ENCODE measurements at places on chromosomes 7 and 10.

DNA sequence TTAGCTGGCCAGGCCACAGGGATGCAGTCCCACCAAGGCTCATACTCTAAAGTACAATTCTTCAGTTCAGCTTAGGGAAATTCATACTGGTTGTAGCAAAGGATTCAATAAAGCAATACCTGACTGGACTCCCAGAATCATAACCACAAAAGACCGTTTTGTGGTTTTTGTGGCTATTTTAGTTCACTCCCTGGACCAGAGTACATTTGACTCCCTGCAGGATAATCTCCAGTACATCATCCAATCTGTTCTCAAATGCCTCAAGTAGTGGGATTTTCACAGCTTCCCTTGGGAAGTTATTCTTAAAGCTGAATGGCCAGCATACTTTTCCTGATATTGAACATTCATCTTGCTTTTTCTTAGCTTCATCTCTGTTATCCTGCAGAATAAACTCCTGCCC lies 29.3 kb upstream of the YAE1 start:
- no peak for DNase-seq

GRCh38 chr10:114576716-114577115 lies 81.4 kb downstream of the ABLIM1 start:
- no peak for DNase-seq

DNA sequence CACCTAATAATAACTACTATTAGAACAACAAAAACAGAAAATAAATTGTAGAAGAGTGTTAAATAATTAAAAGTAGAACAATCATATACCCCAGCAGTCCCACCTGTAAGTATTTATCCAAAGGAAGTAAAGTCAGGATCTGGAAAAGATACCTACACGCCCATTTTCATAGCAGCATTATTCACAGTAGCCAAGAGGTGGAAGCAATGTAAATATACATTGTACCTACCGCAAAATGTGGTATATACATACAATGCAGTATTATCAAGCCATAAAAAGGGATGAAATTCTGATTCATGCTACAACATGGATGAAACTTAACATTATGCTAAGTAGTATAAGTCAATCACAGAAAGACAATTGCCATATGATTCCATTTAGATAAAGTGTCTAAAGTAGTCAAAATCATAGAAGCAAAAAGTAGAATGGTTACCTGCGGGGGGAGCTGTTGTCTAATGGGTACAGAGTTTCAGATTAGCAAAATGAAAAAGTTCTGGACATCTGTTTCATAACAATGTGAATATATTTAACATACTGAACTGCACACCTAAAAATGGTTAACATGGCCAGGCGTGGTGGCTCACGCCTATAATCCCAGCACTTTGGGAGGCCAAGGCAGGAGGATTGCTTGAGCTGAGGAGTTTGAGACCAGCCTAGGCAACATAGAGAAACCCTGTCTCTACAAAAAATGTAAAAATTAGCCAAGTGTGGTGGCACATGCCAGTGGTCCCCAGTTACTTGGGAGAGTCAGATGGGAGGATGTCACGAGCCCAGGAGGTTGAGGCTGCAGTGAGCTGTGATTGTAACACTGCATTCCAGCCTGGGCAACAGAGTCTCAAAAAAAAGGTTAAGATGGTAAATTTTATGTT lies 6.0 kb upstream of the TMED4 start:
- DNase-seq = no peak

GRCh38 chr10:11147722-11148121 lies 130.1 kb downstream of the CELF2 start:
- no peak for DNase-seq

GRCh38 chr10:11516431-11516746 lies 95.1 kb downstream of the USP6NL start:
- DNase-seq = no peak

DNA sequence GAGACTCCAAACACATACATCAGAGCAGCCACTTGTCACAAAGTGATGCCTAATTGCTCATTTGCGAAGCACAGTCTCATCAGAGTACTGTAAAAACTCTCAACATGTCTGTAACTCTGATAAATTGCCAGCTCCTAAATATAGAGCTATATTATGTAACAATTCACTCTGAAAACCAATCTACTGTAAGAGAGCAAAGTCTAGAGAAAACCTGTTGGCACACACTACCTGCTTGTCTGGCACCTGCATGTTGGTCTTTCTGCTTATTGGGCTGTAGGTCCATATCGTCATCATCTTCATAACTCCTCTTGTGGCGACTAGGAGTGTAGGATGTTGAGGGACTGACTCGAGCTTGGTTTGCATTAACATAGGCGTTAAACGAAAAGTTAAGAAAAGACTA lies 19.8 kb downstream of the MCMBP start:
- no peak for DNase-seq

GRCh38 chr10:69334302-69335062 lies 56.2 kb downstream of the HK1 start:
- no peak for DNase-seq
